Immature natural killer cell (primary cell): ENCODE measurements at places on chromosomes 1 and 21. TPM values are rescaled to one million over a fixed set of nuclear protein-coding genes. Genes with fewer than 3 reads are reported as not detected.

DNA sequence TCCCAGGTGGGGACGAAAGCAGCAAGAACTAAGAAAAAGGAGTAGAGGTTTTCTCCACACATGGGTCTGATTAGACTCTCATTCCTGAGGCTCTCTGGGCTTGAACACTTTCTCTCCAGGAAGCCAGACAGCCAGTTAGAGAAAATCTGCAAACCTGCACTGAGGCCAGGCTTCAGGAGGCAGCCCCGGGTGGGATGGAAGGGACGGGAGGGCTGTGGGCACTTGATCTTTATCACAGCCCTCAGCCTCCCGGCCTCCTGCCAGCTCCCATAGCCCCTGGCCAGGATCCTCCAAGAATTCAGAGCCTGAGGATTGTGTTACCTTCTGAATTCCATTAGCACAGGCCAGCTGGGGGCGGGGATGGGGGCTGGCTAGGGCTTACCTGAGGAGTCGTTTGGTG is 40.1 kb downstream of the SERTAD4 start:
- DNase-seq = no peak

- DNase-seq = no peak
Measured at GRCh38 chr1:157776971-157777391, at the start of gene FCRL2. Gene FCRL2 (minus strand): TSS chr1:157777132. CDS start chr1:157777073, 59 bp downstream.

- no peak for DNase-seq
Measured at GRCh38 chr1:170623171-170623570, 40.8 kb upstream of the PRRX1 start.

Gene SPATA21
- polyA plus RNA-seq = not detected

- no peak for DNase-seq
Measured at GRCh38 chr1:21117597-21118001, 59.1 kb downstream of the EIF4G3 start.
